ENCODE measurements at places on chromosomes 4 and X. TPM values are rescaled to one million over a fixed set of nuclear protein-coding genes. Genes with fewer than 3 reads are reported as not detected.

Gene TMEM255A
- total RNA-seq = 16.4 TPM

Gene CRMP1
- total RNA-seq = 0.49 TPM

Gene LIMCH1
- 195 TPM for total RNA-seq

Gene AWAT1
- total RNA-seq = not detected

Gene BMP3
- total RNA-seq = 14.8 TPM

Gene FGFRL1
- total RNA-seq = 16.6 TPM

Gene GNRHR
- not detected for total RNA-seq

Gene GPRASP2
- 14.4 TPM for total RNA-seq

Gene SRPX2
- 36.7 TPM for total RNA-seq

Gene TCEAL2
- total RNA-seq = 6.2 TPM

Gene SCRG1
- total RNA-seq = 1.5 TPM

Gene DSPP
- not detected for total RNA-seq

Gene ACSL4
- total RNA-seq = 29.5 TPM

Gene IGBP1
- total RNA-seq = 44.0 TPM

Gene RAB40A
- 1.2 TPM for total RNA-seq

Gene TNIP3
- 0.53 TPM for total RNA-seq

Gene DRP2
- 381 TPM for total RNA-seq

Gene CXCL8
- total RNA-seq = 33.0 TPM

Gene VCX
- total RNA-seq = not detected

Gene SMIM10L2A
- total RNA-seq = 2.7 TPM

Gene CLCN5
- total RNA-seq = 11.5 TPM

Gene LRIT3
- total RNA-seq = 0.31 TPM

Gene RASL11B
- total RNA-seq = 2.5 TPM

Gene GDPD2
- 0.22 TPM for total RNA-seq

Gene ATP2B3
- total RNA-seq = 0.09 TPM

Gene MAGEA2
- total RNA-seq = not detected

Gene PDGFC
- total RNA-seq = 12.0 TPM

Gene SH3D19
- 155 TPM for total RNA-seq

Gene CCDC158
- 1.9 TPM for total RNA-seq

Gene DUX4
- not detected for total RNA-seq

Measured in sciatic nerve (tissue), 2 donors.